MG63 (cell line): ENCODE measurements at places on chromosomes 1 and 21. TPM values are rescaled to one million over a fixed set of nuclear protein-coding genes. Genes with fewer than 3 reads are reported as not detected.

DNA sequence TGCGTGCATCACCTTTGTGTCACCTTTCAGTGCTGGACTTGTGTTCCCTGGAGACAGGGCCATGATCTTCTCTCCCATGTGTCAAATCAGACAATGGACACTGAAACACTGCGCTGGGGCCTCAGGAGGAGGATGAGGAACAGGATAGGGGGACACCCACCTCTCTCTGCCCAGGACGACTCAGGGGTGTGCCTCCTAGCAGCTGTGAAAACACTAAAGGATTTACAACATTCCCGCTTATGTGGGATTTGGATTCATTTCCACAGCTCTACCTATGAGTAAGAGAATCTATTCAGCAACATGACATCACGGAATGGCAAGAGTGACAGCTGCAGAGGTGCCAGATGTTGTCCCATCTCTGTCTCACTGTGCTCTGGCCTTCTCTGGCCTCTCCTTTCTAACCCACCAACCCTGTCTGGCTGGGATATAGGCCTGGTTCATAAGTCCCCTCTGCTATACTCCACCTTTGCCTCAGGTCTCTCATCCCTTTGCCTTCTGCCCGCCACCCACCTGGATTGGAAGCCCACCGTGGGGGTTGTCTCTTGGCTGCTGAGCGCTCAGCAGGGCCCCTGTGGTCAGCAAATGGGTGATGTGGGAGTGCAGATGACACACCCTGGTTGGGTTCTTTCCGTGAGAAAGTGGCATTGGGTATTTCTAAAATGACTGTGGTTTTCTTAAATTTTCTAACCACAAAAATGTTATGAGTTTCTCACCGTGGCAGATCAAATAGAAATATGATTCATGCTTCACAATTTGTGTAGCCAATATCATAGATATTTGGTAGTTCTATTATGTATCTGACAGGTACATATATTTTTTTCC is 47.1 kb upstream of the TLR5 start:
- peak; percentile 72 for DNase-seq

DNA sequence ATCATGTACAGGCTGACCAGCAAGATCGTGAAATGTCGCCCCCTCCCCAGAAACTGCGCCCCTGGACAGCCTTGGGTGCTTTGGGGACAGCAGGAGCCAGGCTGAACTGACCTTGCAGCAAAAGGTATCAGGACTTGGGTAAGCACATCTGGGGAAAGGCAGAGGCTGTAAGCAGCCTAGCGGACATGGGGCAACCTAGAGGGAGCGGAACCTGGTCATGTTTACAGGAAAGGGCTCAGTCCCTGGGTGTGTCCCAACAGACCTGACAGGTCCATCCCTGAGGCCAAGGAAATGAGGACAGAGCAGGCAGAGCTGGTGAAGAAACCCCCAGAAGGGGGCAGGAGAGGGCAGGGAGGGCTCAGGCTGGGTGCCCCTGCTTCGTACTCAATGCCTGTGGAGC is 3.1 kb upstream of the S100A8 start:
- no peak for DNase-seq

DNA sequence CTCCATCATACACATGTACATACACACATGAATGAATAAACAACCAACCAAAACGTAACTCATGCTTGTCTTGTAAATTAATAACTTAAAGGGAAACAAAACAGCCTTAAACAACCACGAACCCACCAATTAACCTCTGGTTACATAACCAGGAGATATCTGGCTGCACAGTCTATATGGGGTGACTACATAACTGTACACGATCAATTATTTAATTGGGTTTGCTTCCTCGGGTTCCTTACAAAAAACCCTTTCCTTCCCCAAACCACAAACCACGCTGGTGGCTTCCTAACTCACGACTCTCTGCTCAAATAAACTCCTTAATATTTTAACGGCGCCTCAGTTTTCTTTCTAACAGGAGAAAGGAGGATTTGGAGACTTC is 744 bp downstream of the ZNF670 start:
- DNase-seq = no peak

DNA sequence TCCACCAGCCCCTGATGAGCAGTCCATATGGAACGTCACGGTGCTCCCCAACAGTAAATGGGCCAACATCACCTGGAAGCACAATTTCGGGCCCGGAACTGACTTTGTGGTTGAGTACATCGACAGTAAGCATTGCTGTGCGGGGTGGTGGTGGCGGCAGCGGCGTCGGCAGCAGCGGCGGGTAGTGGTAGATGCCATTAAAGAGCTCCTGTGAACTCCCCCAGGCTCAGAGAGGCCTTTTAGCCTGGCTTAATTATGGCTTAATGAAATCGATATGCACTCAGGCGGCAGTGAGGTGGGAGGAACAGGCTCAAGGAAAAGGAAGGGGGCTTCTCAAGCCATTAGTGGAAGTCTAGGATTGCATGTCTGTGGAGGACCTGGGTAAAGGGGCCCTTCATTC is 41.9 kb upstream of the CNTN2 start:
- DNase-seq = no peak

GRCh38 chr1:155174324-155175280 is 953 bp downstream of the TRIM46 start:
- DNase-seq = no peak

DNA sequence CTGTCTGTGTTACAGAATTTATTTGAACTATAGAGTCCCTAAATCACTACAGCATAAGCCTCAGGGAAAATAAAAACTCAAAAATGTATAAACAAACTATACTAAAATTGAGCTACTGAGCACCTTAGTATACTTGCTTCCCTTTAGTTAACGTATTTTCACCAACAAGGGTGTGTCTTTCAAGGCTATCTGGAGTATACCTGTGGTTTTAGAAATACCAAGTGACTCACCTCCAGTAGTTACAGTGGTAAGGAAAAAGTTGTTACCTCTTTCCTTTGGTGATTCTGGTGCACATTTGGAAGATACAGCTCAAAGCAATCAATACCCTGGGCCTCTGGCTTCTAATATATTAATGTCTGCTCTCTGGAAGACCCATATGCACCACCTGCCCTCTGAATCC is 68.0 kb upstream of the C1orf105 start:
- no peak for DNase-seq

DNA sequence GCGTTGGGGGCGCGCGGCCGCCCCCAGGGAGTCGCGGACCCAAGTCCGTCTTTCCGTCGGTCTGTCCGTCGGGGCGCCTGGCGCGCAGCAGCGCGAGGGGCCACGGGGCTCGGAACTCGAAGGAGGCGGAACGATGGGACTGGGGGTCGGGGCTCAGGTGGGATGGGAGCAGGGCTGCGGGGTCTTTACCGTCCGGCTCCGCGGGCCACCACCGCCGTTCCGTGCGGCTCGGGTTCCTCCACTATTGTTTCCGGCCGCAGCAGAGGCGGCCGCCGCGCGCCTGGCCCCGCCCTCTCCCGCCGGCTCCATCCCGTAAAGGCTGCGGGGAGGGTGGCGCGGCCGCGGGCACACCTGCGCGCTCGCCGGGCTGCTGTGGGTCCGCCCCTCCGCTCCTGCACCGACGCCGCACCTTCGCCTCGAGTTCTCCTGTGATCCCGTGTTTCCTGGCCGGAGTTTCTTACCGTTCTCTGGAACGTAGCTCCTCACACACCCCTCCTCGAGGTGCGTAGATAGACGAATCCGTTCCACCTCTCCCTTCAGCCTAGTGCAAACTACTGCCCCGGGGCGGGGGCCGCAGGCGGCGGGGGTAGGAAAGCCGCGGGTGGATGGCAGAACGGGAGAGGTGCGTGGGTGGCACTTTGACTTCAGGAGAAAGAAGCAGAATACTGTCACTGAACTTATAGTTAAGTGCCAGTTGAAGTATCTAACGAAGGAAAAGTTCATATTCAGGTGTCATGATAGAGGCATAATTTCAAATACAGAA is at the start of gene C21orf91:
C21orf91 (minus strand) TSS at position 243 of the 763 bp plus-strand sequence. CDS start 1,038 bp downstream, outside the sequence.
- peak; percentile 93 for DNase-seq

GRCh38 chr1:201630582-201630981 is 91.7 kb downstream of the NAV1 start:
- DNase-seq = no peak

The PTGS2 gene
- total RNA-seq = 0.69 and 1.1 TPM in 2 replicates

The HPCAL4 gene
- not detected in 2 replicates for total RNA-seq

The C1orf226 gene
- not detected in 2 replicates for total RNA-seq

The ZP4 gene
- not detected in 2 replicates for total RNA-seq
